ENCODE measurements at places on chromosomes 6 and 20.

GRCh38 chr6:36752886-36753506 lies 55.4 kb downstream of the RAB44 start:
- no peak for DNase-seq

DNA sequence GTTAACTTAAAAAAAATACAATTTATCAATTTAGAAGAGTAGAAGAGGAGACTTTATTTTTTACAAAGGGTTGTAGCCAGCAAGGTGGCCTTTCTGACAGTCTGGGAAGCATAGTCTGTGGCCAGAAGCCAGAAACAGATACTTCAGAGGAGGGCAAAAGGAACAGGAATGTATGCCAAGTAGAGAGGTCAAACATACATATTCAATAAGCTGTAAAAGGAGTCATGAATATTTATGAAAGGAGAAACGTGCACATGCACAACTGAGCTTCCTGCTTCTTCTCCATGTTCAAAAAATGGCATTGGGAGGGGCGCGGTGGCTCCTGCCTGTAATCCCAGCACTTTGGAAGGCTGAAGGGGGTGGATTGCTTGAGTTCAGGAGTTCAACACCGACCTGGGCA lies 43.9 kb upstream of the FAM184A start:
- no peak for DNase-seq

GRCh38 chr20:60921022-60921622 lies 330.9 kb upstream of the CDH4 start:
- no peak for DNase-seq

- DNase-seq, result no peak
These were observed 23.9 kb downstream of the PDE7B start for GRCh38 chr6:135875446-135875845.

DNA sequence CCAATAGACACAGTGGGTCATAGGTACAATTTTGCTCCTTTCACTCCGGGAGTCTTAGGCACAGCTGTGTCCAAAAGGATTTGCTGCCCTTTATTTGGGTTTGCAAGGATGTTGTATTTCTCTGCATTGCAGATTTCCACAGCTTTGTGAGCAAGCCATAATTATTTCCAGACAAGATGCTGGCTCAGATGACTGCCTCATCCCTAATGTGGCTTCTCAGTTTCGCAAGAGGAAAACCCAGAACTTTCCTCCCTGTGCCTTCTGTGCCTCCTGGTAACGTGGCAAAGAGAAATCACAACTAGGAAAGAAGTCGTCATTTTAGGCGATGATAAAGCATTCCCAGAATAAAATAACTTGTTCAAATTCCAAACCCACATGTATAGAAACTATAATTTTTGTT lies 33.7 kb downstream of the FAM50B start:
- no peak for DNase-seq

- no peak for DNase-seq
These were observed 79.5 kb downstream of the CD83 start for GRCh38 chr6:14197118-14197517.

DNA sequence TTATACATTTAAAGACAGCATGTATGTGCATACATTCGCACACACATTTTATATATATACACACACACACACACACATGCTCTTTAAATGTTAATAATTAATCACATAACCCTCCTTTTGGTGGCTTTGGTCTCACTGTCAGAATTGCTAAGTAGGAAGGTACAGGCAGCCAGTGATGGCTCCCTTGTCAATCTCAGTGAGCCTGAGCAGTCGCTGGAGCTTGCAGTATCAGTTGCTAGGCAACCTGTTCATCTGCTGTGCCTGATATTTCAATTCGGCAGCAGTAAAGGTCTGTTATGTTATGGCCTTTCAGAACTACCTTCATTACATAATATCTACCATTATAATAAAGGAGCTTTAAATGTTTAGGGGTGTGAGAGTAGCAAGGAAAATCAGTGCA lies 374.3 kb downstream of the LMBRD1 start:
- DNase-seq, result no peak

- DNase-seq, result no peak
These were observed 36.8 kb downstream of the GRM1 start for GRCh38 chr6:146065690-146066089.

- DNase-seq, result no peak
These were observed 65.0 kb upstream of the PCSK2 start for GRCh38 chr20:17161673-17162481.

- DNase-seq, result no peak
These were observed 381.7 kb upstream of the JARID2 start for GRCh38 chr6:14863902-14864850.
